Daoy (cell line): ENCODE measurements at places on chromosomes 3 and 15.
A peak's percentile ranks its signal among the peaks of the same experiment; 100 is the strongest.

DNA sequence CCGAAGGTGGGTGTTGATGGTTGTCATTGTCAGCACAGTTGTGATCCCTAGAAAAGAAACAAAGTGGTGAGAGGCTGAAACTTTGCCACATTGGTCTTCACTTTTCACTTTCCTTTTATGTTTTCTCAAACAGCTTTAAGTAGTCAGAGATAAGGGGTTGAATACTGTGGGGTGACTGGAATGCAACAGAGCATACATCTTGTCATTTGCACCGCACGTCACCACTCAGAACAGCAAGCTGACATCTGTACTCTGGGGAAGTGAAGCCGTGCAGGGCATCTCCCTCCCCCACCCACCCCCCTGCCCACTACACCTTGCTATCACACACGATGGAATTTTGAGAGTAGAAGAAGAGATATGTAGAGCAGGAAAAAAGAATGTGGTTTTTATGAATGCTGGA is 211.7 kb downstream of the GABRB3 start:
- no peak for DNase-seq

DNA sequence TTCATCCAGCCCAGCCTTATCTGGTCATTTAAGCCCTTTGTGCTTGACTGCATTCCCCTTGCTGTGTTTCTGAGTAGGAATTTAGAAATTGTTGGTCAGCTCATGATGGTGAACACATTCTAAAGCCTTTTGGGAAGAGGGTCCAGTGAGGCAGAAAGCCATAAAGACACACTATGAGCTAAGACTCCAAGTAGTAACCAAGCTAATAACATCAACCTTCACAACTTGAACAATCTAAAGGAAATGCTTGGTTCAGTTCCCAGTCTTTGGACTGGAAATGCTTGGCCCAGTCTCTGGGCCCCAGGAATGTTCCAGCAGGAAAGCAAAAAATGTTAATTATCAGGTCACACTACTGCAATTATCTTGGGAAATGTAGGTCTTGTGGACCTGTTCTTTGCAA is 7.7 kb downstream of the PLSCR1 start:
- DNase-seq: no peak

DNA sequence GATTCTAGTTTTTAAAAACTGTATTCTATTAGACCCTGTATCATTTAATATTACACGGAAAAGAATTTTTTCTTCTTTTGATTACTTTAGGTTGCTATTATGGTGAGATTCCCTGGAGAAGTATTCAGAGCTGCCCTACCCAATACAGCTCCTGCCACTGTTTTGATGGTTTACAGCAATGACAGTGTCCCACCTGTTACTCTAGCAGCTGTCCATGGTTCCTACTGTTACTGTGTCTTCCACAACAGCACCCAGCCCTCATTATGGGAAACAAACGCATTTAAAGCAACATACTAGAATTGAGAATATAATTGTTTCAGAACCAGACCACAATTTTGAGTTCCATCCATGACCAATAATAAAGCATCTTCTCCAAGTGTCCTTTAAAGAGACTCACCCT is 450.7 kb downstream of the SHQ1 start:
- DNase-seq: no peak

GRCh38 chr15:76514282-76514681 is 177.7 kb downstream of the ISL2 start:
- DNase-seq: no peak

DNA sequence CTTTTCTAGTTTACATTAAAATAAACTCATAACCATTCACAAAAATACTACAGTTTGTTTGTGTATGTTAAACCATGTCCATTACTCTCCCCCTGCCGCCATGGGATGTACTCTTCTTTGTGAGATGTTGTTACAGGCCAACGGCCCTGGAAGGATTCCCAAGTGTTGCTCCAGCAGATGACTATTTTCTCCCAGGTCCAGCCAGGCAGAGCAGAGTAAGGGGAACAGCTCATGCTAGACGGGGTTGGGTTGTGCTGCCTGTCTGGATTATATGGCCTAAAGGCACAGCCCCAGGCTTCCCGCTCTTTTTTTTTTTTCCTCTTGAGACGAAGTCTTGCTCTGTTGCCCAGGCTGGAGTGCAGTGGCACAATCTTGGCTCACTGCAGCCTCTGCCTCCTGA is 24.5 kb upstream of the SLCO2A1 start:
- no peak for DNase-seq

DNA sequence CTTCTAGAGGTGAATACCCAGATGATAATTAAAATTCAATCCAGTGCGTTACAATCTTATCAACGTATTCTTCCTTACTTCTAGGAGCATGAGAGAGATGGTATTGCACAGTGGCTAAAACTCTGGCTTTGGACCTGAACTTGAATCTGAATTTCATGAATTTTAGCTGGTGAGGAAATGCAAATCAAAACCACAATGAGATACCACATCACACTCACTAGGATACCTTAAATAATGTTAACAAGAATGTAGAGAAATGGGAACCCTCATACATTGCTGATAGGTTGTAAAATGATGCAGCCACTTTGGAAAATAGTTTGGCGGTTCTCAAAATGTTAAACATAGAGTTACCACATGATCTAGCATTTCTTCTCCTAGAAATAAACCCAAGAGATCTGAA is 47.1 kb upstream of the TSC22D2 start:
- DNase-seq: no peak

DNA sequence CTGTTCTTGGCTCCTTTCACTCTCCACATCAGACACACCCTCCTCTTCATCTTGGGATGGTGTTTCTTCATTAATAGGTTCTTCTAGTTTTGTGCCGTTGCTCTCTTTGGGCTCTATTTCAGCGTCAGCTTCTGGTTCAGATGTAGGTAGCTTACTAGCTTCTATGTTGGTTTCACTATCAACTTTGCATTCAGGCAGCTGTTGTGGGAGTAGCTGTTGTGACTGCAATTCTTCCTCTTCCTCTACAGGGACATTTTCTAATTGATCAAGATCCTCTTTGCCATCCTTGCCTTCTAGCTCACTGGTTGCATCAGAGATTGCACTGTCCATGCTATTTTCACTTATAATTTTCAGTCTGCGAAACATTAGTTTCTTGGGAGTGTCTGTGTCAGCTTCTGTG is 80.1 kb downstream of the SETD2 start:
- no peak for DNase-seq

DNA sequence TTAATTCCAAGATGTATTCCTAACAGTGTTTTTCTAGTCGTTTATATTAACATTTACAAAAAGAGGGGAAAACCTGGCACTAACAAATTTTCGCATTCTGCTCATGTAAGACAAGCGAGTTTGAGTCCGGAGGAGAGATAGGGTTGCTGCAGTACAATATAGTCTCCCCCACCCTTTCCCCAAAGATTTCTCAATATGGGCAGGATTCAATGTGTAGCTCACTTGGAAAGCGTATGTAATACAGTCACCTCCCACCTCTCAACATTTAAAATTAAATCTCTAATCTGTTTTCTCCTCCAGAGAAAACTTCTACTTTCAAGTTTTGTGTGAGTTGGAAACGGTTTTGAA is 57.9 kb downstream of the CMSS1 start:
- peak; percentile 41 for DNase-seq

GRCh38 chr15:95557226-95558046 is 773.1 kb upstream of the NR2F2 start:
- peak; percentile 86 for DNase-seq

- no peak for DNase-seq
These were observed 116.8 kb downstream of the CDIN1 start for GRCh38 chr15:36696196-36696595.

DNA sequence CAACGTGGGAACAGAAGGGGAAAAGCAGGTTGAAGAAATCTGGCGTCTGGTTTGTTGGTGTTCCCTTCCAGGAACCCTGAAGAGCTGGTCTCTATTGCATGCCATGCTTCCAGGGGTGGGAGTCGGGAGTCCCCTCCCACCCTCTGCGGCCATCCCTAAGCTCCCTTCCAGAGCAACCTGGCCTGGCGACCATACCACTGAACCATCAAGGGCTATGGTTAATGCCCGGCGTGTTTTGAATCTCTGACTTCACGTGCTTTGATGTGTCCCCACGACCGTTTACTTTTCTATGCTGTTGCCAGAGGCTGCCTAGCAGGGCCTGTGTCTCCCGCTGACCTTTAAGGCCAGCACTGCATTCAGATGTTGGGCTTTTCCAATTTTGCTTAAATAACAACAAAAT is 696 bp upstream of the SNRK start:
- no peak for DNase-seq

DNA sequence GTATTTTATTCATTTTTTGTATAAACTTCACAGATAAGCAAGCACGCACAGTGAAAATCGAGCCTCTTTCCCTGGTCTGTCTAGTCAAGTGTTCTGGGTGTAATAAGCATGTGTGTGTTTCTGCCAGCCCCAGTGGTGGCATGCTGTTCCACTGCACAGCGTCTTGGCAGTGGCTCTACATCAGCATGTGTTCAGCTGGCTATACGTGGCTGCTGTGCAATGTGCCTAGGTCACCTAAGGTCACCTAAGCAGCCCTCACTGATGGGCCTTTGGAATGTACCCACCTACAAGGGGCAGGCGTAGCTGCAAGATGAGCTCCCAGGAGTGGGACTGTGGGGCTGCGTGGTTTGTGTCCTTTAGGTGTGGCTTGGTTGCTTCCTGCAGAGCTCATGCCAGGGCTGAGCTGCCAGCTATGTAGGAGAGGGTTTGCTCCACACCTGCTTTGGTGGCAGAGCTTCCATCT is 4.9 kb downstream of the LIMD1 start:
- no peak for DNase-seq

GRCh38 chr3:128447561-128448013 is 19.1 kb downstream of the DNAJB8 start:
- no peak for DNase-seq
